ENCODE measurements at places on chromosomes 1 and 21.

GRCh38 chr1:26949926-26950319 is 10.3 kb downstream of the KDF1 start:
- no peak for DNase-seq

GRCh38 chr1:231020816-231021215 is 19.2 kb downstream of the FAM89A start:
- DNase-seq = no peak

DNA sequence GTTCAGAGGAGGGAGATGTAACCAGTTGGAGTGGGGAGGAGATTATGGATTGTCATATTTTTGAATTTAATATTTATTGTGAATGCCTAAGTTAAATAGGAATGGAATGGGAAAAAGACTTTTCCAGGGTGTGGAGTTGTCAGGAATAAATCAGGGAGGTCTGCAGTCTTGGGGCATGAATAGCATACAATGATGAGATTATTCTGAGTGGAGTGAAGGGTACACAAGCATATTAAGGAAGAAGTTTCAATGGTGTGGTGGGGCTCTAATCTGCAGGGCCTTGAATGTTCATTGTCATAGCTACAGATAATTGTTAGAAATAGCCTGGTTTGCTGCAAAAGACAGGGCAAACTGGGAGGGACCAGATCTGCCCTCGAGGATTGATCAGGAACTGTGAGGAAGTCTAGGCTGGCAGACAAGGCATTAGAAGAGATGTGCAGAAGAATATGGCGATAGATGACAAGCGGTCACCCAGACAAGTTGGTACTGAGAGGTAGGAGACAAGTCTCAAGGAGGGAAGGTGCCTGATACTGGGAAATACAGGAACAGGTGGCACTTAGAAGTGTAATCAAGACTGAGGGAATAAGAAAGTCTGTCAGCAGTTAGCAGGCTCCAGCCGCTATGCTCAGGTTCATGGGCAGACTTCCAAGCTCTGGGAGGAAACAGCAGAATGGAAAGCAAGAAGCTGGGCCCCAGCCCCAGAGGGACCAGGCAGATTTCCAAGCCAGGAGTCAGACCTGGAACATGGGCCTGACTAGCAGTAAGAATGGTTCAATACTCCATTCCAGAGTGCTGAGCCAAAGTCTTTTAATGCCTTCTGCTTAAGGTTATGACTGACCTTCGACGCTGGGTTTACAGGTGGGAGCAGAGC is 20.9 kb upstream of the RGL1 start:
- DNase-seq = no peak

GRCh38 chr1:2529784-2530512 is at the start of gene HES5:
Gene HES5, minus strand, starts transcription at chr1:2530263. Its CDS starts 99 bp downstream, at chr1:2530164.
- no peak for DNase-seq

DNA sequence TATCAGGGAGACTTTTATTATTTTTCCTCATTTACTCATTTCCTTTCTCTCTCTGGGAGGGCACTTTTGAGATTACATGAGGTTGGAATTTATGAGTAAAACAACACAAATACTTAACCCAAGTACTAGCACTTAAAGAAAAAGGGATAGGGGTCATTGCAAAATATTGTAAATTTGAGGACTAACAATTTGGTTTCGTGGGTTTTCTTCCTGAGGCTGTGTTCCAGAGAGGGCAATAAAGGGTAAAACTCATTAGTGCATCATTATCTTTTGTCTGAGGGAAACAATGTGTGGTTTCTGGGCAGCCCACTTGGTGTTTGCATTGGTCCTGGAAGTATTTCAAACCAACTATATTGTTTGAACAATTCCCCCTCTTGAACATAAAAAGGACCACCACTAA is 96.5 kb downstream of the GREM2 start:
- no peak for DNase-seq

DNA sequence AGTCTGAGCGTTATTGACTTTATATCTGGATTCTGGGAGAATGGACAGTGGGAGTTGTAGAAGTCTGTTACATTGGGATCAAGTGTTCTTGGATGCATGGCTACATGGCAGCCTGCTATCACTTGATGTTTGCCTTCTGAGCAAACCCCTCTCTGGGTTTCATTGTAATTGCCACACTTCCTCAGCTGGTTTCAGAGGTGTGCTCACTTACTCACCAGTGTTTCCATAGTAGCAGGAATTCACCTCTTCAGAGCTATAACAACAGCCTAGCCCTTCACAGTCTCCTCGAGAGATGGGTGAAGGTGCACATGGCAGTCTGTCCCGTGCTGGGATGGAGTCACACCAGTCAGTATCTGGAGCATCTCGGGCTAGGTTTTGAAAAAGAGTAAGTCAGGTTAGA is 2.6 kb downstream of the ZP4 start:
- no peak for DNase-seq

GRCh38 chr1:29473161-29473855 is 237.0 kb downstream of the PTPRU start:
- no peak for DNase-seq

- no peak for DNase-seq
Measured at GRCh38 chr1:101253976-101254674, 17.3 kb downstream of the S1PR1 start.

DNA sequence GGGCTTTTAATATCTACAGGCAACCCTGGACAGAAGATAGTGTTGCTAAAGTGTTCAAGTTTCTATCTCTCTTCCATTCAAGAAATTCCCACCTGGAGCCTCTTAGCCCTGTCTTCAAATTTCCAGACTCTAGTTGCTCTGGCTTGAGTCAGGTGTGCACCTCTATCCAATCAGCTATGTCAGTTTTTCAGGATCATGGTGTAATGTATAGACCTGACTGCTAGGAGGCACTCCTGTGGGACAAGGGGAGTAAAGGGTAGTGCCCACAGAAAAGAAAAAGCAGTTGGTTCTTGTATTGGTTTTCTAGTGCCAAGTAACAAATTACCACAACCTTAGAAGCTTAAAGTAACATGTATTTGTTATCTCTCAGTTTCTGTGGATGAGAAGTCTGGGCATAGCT is 6.2 kb upstream of the ZRANB2 start:
- DNase-seq = no peak

GRCh38 chr21:16634515-16634914 is 878.3 kb upstream of the CXADR start:
- no peak for DNase-seq

Data from suppressor macrophage (primary cell).